ENCODE measurements at places on chromosomes 1 and 21.

- DNase-seq: no peak
Measured at GRCh38 chr1:111599781-111600693, 19.6 kb upstream of the RAP1A start.

- no peak for DNase-seq
Measured at GRCh38 chr1:8736927-8737326, 80.5 kb downstream of the RERE start.

GRCh38 chr1:218694085-218694484 is 348.9 kb downstream of the TGFB2 start:
- no peak for DNase-seq

DNA sequence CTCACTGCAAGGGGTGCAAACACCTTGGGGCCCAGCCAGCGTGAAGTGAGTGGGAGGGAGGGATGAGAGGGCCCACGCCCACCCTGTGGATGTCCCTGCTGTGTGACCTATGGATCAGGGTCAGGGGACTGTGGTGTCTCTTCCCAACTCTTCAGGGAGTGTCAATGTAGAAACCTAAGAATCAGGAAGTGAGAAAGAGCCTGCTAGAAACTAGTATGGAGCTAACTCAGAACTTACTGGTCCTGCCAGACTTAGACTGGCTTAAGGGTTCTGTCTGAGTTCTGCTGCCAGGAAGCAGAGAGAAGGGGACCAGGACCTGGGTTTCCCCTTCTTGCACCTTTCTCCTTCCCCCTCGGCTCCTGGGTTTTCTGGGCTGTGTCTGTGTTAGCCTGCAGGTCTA is 1.8 kb upstream of the IL10 start:
- DNase-seq: no peak

GRCh38 chr1:50111503-50111902 is 2.8 kb downstream of the ELAVL4 start:
- no peak for DNase-seq

- no peak for DNase-seq
Measured at GRCh38 chr1:154520333-154520732, 18.1 kb upstream of the SHE start.

- no peak for DNase-seq
Measured at GRCh38 chr21:42200906-42201614, 17.9 kb upstream of the ABCG1 start.

DNA sequence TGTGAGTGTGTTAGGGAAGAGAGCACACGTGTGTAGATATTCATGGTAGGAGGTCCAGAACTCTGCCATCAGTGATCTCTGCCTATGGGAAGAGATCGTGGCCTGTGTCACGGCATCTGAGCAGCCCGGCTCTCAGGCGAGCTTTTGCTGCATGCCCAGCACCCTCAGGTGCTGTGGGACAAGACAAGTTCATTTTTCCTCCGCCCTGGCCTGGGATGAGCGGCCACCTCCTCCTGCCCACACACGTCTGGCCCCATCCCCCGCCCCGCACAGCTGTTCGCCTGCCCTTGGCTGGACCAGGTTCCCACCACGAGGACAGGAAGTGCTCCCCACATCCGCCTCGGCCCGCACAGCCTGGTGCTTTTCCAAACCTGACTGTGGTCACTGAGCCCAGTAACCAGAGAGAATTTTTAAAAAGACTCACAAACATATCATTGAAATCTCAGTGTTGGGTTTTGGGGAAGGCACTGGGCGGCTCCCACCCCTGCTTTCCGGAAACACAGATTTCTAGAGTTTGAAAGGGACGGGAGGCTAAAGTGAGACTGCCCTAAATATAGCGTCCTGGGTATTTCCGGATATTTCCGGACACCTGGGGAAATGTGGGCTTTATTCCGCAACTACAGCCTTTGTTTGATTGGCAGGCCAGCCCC is 18.0 kb downstream of the BMP8A start:
- DNase-seq: no peak

- no peak for DNase-seq
Measured at GRCh38 chr1:100950781-100951180, 54.9 kb downstream of the SLC30A7 start.

- DNase-seq: no peak
Measured at GRCh38 chr1:76317299-76317900, 242.9 kb downstream of the ST6GALNAC3 start.

DNA sequence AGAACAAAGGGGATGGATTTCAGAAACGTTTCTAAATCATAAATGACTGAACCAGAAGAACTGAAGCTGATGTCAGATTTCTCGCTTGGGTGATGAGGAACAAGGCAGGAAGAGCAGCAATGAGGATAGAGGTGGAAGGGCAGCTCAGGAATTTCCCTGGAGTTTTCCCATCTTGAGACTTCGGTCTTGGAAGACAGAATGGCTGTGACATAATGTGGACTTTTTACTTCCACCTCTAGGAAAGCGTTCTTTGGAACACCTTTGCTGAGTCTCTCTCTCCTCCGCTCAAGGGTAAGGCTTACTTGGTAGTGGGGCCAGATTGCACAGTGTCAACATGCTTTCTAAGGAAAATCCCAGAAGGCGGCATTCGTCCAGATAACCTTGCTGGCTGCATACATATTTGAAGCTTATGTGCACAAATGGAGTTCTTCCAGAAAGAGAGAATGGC is 36.6 kb downstream of the DEGS1 start:
- DNase-seq: no peak

All from activated gamma-delta T cell (primary cell).